Left lobe of liver (tissue), 2 donors: ENCODE measurements at places on chromosomes 13 and 19. TPM values are rescaled to one million over a fixed set of nuclear protein-coding genes. Genes with fewer than 3 reads are reported as not detected.

DNA sequence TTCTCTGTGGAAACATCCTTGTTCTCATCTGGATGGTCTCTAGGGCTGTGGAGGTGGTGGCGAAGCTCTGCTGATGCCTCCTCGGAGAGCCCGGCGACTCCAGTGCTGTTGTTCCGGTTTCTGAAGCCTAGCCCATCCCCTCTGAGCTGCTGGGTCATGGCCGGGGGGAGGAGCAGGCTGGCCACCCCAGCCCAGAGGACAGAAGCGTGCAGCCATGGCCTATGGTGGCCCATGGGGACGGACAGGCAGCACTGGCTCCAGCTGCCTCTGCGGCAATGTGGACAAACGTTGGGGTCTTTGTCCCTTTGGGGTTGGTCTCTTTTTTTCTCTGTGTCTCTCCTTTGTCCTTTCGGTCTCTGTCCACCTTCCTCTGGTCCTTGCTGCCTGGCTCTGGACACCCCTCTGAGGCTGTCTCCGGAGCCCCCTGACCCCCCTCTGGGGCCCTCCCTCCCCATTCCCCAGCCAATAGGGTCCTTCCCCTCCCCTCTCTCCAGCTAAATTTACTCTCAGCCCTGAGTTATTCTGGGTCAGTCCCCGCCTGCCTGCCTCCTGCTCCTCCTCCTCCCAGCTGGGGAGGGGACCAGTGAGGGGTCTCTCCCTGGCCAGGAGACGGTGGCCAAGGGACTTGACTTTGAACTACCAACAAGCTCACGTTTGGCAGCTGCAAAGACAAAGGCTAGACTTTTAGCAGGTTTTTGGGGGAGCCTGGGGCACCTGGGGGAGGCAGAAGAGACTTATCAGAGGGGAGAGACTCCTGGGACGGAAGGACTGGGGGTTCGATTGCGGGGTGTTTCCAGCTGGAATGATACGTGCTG is at the start of gene HRC:
HRC (minus strand) TSS at position 392 of the 815 bp plus-strand sequence; CDS start at position 233, 159 bp downstream.
- no peak for DNase-seq

- DNase-seq = peak; percentile 75
Measured at GRCh38 chr19:10961073-10961860, 437 bp downstream of the SMARCA4 start.

- DNase-seq = no peak
Measured at GRCh38 chr19:7450243-7451223, 38.3 kb downstream of the PEX11G start.

DNA sequence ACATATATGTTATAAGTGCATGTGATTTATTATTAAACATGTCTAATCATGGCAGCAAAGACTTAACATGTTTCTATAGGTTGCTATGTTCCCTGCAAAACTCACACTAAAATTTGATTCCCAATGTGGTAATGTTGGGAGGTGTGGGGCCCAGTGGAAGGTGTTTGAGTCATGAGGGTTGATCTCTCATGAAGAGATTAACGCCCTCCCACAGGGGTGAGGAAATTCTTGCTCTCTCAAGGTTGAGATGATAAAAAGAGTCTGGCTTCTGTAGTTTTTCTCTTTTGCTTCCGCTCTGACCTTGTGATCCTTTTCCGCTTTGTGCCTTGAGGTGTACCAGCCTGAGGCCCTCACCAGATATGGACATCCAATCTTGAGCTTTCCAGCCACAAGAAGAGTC is 737.5 kb upstream of the SLITRK5 start:
- no peak for DNase-seq

- DNase-seq = no peak
Measured at GRCh38 chr19:3519126-3519525, 13.0 kb downstream of the FZR1 start.

DNA sequence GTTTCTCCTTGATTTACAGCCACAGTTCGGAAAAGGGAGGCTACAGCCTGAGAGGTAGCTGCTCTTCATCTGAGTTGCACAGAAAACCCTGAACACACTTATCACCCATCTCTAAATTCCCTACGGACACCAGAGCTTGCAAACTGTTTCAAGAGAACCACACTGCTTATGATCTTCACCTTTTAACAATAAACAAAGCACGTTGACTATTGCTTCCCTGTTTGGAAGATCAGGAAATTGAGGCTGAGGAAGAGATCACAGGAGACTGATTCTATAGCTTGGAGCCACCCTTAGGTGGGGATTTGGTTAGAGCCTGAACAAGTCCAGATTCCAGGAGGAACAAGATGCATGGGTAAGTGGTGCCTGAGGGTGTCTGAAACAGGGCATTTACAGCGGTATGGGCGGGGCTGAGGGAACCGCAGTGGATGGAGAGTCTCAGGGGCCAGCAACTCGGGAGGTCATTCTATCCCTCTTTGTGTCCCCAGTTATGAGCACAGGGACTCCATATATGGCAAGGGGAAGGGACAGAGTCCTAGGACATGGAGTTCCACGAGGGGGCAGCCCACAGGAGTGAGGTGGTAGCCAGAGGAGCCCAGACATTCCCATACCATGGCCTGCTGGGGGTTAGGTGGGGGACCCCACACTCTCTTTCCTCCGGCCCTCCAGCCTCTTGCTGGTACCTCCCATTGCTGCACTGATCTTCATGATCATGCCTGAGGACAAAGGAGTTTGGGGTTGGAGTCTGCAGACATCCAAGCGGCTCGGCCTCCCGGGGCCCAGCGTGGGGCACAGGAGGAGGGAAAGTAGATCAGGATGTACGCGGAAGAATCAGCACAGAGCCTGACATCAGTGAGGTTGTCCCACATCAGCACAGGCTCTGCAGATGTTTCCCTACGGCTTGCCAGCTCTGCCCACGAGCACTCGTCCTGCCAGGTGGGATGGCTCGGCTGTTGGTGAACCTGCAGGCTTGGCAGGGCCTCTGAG is 162.3 kb upstream of the ZNF536 start:
- no peak for DNase-seq

The LILRB2 gene
- 1.7 TPM for total RNA-seq

The CLIP3 gene
- 1.3 TPM for total RNA-seq

DNA sequence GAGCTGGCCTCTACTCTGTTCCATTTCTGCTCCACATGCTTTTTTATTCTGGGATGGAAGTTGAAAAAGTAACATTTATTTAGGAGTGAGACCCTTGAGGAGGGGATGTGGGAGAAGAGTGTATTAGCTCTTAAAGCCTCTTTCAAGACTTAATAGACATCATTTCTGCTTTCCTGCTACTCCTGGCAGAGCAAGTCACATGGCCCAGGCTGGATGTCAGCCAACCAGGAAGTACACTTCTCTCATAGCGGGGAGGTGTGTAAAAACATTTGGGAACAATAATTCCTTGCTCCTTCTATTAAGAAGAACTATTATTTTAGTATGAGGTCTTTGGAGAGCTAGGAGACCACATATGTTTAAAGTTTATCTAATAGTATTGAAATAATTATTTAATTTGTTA is 40.6 kb upstream of the FAM216B start:
- DNase-seq = no peak

DNA sequence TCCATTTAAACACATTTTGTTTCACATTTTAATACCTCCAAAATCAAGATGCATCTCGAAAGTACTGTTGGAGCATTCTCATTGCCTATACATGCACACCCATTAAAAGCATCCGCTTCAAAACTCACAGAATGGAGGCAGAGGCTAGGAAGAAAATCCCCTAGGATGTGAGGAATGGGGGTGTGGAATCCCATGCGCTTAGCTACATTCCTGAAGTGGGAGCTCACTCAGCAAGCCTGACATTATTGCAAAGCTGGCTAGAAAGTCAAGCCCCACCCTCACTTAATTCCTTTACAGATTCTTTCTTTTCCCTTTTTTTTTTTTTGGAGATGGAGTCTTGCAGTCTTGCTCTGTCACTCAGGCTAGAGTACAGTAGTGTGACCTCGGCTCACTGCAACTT is 4.6 kb upstream of the FAM32A start:
- no peak for DNase-seq

The RASA3 gene
- total RNA-seq = 4.5 TPM

DNA sequence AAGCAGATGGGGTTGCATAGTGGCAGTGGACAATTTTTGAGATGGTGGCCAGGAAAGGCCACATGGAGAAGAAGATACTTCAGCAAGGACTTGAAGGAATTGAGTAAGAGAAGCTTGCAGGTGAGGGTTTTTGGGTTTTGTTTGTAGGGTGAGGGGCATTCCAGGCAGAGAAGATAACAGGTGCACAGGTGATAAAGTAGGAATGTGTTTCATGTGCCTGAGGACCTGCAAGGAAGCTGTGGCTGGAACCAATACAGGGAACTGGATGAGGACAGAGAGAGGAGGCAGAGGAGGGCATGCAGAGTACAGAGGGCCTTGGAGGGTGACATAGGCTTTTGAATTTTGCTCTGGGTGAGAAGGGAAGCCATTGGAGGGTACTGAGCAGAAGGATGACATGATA is 314.5 kb downstream of the KLF12 start:
- DNase-seq = no peak

DNA sequence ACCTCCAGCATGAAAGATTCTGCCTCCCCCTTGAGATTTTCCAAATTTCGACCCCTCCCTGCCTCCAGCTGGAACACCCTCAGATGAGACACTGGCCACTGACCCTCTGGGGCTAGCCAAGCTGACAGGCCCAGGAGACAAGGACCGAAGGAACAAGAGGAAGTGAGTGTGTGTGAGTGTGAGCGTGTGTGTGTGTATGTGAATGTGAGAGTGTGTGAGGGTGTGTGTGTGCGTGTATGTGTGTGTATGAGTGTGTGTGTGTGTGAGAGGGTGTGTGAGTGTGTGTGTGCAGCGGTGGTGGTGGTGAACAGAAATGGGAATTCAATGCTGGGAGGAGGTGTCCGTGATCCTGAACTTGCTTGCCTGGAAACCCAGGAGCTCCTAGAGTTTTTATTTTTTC is 13.8 kb downstream of the HRC start:
- DNase-seq = no peak

DNA sequence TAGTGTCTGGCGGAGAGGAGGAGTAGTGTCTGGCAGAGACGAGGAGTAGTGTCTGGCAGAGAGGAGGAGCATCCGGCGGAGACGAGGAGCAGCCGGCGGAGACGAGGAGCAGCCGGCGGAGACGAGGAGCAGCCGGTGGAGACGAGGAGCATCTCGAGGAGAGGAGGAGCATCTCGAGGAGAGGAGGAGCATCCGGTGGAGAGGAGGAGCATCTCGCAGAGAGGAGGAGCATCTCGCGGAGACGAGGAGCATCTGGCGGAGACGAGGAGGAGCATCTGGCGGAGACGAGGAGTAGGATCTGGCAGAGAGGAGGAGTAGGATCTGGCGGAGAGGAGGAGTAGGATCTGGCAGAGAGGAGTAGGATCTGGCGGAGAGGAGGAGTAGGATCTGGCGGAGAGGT is 18.2 kb downstream of the C13orf46 start:
- no peak for DNase-seq

- DNase-seq = no peak
Measured at GRCh38 chr13:87094646-87095045, 576.5 kb upstream of the SLITRK5 start.

DNA sequence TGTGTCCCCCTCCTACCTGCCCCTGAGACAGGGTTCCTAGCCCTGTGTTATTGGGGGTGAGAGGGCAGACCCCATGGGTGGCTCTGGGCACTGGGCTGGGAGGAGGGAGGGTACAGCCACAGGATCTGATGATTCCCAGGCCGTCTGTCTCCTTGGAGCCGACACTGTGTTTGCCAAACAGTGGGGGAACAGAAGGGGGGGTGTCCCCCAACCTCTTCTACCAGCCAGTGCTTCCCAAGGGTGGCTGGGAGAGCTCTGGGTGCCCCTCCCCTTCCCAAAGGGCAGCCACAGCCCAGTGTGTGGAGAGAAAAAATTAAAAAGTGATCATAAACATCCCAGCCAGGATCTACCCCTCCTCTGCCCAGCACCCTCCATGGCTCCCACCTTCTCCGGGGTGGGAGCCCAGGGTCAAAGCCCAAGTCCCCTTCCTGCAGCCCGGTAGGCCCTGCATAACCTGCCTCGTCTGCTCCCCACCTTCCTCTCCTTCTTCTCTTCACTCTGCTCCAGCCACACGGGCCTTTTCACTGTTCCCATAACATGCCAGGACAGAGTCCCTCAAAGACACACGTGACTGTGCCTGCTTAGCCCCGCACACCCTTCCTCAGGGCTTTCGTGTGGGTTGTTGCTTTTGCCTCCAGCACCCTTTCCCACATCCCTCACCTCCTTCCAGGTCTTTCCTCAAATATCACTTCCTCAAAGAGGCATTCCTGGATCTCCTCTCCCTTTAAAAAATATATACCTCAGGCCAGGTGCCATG is 1.4 kb upstream of the PLIN4 start:
- DNase-seq = no peak

DNA sequence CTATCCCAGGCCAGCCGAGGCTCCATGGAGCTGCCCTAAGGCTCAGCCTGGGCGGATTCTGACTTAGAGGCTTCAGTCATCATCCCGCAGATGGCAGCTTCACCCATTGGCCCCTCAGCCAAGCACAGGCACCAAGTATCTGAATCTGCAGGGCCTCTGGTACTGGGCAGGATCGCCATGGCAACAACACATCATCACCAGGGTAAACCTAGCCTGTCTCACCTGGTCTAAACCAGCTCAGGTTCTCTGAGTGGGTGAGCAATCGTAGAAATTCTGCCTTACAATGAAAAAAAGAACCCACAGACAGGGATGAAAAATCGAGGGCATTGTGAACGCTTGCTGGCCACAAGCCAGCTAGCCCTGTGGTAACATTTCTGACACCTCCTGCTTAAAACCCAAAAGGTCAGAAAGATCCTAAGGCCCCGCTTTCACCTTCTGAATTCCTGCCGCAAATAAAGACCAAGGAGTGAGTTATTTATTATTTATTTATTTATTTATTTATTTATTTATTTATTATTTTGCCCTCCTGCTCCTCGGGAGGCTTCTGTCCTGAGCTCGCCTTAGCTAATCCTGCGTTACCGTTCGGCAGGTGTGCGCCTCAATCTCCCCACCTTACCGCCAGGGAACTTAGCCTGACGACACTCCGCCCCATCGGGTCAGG is 12.0 kb upstream of the CEACAM21 start:
- DNase-seq = no peak

The POU2F2 gene
- 0.83 TPM for total RNA-seq

DNA sequence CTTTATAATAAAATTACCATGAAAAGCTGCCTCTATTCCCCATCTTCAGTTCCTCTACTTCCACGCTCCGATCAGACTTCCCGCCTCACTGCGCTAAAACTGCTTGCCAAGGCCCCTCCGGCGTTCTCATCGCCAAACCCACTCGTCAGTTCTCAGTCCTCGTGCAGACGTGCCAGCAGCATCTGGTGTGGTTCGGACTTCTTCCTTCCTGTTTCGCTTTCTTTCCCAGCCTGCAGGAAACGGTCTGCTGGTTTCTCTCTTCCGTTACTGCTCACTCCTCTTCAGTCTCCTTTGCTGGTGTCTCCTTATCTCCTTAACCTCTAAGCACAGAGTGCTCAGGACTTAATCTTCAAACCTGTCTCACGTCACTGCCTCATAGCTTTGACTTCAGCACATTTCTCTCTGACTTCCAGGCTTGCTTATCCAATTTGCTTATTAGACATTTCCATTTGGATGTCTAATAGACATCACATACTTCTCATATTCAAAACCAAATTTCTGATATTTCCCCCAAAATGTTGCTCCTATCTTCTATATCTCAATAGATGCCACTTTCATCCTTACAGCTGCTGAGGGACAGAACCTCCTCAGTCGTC is 40.3 kb downstream of the RCBTB2 start:
- DNase-seq = peak; percentile 66

The SAMD1 gene
- 19.1 TPM for total RNA-seq
